ENCODE measurements at places on chromosomes 3 and 15.

DNA sequence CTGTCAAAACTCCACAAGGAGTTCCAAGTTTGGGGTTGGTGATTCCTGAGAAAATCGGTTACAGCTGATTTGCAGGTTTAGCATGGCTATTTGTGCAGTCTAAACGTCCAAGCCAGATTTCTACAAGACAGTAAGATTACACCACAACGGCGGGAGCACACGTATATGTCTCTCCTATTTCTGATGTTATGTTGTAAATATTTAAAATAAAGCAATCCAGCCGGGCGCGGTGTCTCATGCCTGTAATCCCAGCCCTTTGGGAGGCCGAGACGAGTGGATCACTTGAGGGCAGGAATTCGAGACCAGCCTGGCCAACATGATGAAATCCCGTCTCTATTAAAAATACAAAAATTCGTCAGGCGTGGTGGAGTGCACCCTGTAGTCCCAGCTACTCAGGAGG, 106.8 kb upstream of the IGF1R start:
- DNase-seq = no peak

DNA sequence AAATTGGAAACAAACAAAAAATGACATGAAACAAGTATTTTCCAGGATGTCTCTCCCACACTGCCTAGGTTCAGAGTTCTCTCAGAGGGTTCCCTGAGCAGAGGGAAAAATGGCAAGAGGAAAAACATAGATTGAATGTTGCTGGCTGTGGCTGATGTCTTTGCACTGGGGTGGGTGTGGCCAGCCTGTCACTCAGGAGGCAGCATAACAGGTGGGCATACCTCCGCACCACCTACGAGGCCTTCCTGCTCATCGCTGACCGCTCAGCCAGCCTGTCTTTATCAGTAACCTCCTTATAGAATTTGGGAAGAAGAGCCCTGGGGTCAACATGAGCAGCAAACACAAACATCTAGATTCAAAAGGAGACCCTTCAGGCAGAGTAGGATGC, 216.6 kb upstream of the UMPS start:
- no peak for DNase-seq

DNA sequence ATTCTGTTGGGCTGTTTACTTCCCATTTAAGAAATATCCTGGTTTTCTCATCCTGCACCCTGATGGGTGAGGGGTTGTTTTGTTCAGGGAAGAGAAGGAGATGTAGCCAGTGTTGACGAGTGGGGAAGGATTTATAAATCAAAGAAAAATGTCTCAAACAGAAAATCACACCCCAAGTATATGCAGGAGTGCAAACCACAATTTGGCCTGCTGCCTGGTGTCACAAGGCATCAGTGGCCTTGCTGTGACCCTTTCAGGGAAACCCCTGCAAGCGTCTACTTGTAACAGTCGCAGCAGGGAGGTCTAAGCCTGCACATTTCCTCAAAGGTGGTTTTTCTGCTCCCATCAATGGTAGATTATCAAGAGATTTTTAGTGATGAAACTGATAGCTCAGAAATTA, 132.6 kb upstream of the LRRN1 start:
- DNase-seq = no peak

DNA sequence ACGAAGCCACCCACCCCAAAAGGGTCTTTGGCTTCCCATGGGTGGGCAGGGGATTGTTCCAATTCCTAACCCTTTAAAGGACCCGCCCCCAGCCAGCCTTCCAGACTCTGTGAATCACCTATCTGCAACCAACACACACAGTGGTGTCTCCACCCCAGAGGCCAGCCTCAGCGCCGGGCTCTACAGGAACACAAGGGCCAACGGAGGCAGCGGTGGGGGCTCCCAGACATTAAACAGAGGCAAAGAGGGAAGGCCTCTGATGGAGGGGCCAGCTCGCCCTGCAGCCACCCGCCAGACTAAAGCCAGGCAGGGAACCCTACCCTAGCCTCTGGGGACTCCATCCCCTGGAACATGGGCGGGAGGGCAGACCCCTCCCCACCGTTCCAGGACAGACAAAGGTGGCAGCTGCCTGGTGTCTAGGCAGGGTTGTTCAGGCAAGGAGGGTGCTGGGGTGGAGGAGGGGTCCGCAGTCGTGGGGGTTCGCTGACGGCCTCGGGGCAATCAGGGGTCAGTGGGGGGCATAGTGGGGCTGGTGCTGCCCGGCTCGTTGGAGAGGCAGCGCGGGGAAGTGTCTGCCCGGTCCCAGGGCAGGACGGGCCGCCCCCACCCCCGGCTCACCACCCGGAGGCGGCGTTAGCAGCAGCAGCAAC, 448 bp downstream of the SHISA5 start:
- no peak for DNase-seq

- DNase-seq = no peak
Measured at GRCh38 chr15:28881600-28881999, 4.2 kb upstream of the APBA2 start.

Data from stimulated activated CD4-positive, alpha-beta T cell treated with anti-CD3 and anti-CD28 coated beads, Interleukin-15, amount 100 ng/mL, for 48 hours (primary cell).